ENCODE measurements at places on chromosomes 2 and 18.

GRCh38 chr2:235599596-235600338 lies 105.9 kb downstream of the AGAP1 start:
- no peak for DNase-seq

GRCh38 chr2:3396920-3397559 lies 17.5 kb downstream of the TRAPPC12 start:
- DNase-seq, result no peak

GRCh38 chr2:160226367-160226766 lies 26.3 kb upstream of the ITGB6 start:
- no peak for DNase-seq

- peak; percentile 45 for DNase-seq
These were observed 34.2 kb downstream of the ROCK2 start for GRCh38 chr2:11310212-11310611.

GRCh38 chr2:219289537-219290361 lies 10.6 kb downstream of the DNAJB2 start:
- DNase-seq, result peak; percentile 55

DNA sequence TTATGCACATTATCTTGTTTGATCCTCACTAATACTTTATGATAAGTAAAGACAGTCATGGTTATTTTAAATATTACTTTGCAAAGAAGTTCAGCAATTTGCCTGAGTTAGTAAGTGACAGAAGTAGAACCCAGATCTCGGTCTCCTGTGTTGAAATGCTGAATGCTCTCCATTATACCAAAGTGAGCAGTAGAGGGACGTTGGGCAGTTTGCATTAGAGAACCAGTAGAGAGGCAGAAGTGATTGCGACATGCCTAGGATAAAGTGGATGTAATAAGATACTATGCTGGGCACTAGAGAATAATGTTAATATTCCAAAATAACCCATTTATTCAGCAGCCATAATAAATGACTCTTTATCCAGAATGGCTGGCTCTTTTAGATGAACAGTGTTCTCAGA lies 201.0 kb downstream of the PMAIP1 start:
- DNase-seq, result no peak

GRCh38 chr2:158034198-158034866 lies 67.3 kb upstream of the UPP2 start:
- peak; percentile 64 for DNase-seq

DNA sequence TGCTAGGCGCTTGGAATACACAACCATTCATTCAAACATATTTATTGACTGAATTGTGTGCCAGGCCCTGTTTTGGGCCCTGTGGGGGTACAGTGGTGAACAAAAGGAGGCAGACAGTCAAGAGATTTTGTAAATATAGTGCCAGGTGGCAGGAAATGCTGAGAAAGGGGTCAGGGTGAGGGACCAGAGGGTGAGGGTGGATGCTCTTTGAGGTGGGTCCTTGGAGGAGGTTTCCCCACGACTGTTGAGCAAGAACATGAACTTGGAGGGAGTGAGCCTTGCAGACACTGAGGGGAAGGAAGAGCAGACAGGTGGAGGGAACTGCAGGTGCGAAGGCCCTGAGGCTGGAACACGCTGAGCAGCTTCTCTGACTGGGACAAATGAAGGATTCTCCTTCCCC lies 40.7 kb downstream of the ODC1 start:
- DNase-seq, result no peak

DNA sequence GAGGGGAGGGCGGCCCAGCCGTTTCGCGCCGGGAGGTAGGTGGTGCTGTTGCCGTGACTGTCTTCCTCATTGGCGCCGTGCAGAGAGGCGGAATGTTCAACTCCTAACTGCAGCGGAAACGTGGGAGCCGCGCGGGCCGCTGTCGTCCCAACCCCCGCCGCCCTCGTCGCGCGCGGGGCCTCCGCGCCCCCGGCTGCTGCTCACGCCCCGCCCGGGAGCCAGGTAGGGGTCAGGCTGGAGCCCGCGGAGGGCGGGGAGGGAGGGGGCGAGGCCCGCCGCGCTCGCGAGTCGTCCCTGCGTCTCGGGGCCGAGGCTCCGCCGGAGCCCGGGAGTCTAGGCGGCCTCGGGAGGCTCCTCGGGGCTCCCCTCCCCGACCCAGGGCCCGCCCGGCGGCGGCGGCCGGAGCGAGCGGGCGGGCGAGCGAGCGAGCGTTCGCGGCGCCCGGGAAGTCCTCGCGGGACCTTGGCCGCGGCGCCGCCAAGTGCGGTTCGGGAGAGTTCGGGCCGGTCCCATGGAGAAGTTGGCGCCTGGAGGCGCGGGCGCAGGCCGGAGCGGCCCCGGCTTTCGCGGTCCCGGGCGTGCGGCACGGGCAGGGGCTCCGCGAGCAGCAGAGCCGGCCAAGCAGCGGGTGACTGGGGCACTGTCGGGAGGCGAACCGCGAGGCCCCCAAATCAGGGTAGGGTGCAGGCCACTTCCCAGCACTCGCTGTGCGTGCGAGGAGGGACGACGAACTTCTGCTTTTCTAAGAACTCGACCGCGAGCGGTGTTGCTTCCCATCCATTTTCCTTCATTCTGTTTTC lies at the start of gene MAP3K20:
Gene MAP3K20 (plus strand): TSS at position 66 of the 800 bp plus-strand sequence. CDS start 15,186 bp downstream, outside the sequence.
- peak; percentile 58 for DNase-seq

DNA sequence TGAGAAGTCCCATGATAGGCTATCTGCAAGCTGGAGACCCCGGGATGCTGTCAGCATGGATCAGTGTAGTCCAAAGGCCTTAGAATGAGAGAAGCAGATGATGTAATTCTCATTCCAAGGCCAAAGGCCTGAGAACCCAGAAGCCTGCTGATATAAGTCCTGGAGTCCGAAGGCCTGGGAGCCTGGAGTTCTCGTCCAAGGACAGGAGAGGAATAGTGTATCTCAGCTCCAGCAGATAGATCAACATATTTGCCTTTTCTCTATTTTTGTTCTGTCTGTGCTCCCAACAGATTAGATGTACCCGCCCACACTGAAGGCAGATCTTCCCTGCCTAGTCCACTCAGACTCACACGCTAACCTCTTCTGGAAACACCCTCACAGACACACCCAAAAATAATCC lies 454.9 kb upstream of the CHAC2 start:
- DNase-seq, result no peak

DNA sequence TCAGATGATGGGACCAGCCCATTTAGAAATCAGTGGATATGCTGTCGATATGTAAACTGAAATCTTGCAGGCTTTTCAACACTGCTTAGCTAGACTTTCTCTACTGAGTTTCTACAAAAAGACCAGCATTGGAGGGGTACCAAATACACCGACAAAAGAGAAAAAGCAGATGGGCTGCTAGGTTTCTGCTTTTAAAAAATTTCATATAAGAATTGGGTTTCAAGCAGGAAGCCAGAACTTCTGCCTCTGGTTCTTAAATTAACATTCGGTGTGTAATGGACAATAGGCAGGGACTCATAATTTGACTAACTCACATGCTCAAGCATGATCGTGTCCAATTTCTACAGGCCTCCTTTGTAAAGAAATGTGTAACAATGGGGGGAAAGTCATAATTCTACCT lies 3.1 kb downstream of the ARL4C start:
- DNase-seq, result no peak

DNA sequence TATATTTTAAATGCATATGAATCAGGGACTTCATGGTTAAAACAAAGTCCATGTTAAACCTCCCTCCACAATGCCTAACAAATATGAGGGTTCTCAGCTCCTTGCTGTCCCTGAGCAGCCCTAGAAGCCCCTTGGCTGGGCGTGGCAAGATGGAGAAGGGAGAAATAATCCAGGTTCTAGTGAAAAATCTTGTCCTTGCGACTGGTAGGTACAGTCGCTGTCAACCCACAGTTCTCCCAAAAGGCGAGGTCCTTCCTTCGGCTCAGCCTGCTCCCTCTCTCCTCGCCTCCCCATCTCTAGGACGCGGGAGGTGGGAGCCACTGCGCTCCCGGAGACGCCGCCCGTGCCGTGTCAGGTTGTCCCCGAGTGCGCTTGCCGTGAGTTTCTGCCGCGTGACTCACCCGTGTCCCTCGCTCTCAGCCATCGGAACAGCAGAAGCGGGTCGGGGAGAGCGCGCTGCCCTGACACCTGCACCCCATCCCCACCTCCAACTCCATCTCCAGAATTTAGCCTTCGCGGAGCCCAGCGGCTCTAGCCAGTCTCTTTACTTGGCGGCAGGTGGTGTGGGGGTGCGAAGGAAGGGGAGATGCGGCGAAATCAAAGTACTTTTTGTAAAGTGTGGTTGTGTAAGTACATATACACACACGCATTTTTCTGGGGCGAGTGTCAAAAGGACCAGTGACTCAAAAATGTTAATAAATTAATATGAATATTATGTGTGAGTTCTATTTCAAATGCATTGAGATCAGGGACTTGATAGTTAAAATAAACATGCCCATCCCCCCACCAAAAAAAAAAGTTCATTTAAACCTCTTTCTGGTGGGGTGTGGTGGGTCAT lies 65.1 kb upstream of the TMEM17 start:
- no peak for DNase-seq

DNA sequence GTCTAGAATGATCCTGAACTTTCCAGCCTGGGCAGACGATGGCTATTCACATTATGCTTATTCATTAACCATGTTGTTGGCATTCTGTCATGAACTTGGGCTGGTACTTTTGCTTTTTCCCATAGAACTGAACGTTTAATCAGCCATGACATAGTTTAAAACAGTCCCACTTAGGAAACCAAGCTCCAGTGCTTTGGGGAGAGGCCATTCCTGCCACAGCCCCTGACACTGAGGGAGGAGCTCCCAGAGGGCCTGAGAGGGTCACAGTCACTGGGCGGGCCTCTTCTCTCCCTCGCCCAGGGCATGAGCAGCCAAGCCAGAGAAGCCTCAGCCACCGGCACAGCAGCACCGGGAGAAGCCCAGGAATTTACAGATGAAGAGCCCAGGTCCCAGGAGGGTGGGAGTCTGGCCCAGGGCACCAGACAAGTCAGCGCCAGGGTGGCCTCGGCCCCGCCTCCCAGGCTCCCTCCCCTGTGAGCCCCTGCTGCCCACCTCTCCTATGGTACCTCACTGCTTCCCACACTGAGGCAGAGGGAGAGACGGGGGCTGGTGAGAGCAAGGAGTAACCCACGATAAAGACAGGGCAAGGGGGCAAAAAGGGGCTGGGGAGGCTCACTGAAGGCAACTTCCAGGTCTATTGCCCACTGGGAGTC lies 33.6 kb downstream of the MAL start:
- DNase-seq, result no peak

- DNase-seq, result no peak
These were observed 57.7 kb upstream of the LRP1B start for GRCh38 chr2:142188562-142188961.

DNA sequence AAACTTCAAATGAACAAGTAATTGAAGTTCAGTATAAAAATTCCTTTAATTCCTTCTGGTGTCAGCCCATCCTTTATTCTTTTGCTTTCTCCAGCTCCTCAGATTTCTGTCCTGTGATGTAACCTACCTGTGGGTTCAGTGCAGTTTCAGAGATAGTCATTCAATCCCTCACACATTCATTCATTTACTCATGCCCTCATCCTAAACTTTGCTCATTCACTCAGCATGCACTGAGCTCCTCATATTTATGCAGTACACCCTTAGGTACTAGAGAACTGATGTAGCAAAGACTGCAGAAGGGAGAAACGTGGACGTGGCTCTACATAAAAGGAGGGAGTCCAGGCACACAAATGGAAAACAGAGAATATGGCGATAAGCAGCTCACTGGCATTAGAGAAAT lies 45.3 kb upstream of the STAT1 start:
- no peak for DNase-seq

GRCh38 chr2:9440058-9440727 lies 16.7 kb downstream of the CPSF3 start:
- no peak for DNase-seq

- DNase-seq, result no peak
These were observed 73.6 kb downstream of the LPIN2 start for GRCh38 chr18:2939317-2939716.

GRCh38 chr2:130385709-130386108 lies 29.9 kb downstream of the PTPN18 start:
- DNase-seq, result peak; percentile 57

DNA sequence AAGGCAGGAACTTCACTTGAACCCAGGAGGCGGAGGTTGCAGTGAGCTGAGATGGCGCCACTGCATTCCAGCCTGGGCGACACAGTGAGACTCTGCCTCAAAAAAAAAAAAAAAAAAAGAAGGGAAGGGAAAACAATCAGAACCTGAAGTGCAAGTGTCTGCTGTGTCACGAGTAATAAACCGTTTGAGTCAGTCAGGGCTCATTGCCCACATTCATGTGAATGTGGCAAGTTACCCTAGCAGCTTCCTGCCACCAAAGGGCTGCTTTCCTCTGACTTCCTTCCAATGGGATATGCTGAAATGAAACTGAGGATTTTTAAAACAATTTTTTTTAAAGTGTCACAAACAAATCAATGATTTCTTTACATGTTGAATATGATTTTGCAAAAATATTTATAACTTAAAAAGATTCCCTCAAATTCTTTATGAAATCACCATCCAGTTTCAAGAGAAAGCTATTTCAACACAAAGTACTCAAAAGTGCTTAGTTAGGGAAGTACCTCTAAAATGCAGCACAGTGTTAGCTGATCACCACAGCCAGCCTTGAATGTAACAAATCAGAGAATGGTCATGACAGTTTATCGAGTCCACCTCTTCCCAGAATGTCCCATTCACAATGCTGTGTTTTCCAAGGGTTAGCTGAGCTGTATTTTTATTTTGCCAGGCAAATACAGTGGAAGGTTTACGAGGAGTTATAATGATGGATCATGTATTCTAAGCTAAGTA lies 36.4 kb downstream of the WDSUB1 start:
- peak; percentile 92 for DNase-seq

DNA sequence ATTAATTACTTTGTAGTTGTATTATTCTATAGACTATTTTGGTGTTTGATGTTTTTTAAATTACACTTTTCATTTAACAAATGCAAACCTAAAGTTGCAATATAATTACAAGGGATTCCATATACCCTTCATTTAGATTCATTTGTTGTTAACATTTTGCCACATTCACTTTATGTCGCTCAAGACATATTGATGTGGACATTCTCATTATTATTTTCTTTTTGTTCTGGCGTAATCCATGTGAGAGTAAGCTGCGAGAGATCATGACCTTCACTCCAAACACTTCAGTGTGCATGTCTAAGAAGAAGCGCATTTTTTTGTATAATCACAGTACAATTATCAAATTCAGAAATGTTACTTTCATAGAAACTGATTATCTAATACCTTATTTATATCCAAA lies 280.6 kb downstream of the CALCRL start:
- DNase-seq, result no peak

DNA sequence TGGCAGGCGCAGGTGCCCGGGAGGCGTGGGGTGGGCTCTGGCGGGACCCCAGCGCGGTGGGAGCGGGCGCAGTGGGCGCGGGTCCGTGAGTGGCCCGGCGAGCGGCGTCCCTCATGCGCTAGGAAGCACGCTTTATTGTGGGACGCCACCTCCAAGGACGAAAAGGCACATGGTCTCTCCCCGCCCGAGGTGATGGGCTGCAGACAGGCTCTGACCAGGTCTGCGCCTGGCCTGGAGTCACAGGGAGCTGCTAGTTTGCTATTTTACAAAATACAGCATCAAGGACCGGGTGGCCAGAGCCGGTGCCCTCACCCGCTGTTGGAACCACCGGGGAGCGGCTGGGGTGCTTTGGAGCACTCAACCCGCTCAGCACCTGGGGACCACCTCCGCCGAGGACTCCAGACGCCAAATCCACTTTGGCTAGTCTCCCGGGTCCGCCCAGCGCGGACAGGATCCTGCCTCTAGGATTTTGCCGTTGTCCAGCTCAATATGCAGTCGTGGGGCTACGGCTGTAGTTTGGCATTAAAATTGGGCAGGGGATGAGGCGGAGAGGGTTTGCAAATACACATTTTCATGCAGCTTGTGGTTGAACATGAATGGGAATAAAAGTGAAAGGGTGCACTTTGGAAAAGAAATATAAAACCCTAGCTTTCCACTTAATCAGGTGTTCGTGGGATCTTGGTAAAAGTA lies 65.4 kb downstream of the LRRFIP1 start:
- DNase-seq, result no peak
